ENCODE measurements at places on chromosomes 1 and 21.

- DNase-seq: no peak
Observed at GRCh38 chr21:42102991-42103390, 31.9 kb downstream of the UMODL1 start.

GRCh38 chr1:184462155-184462554 is 75.3 kb downstream of the C1orf21 start:
- DNase-seq: no peak

GRCh38 chr1:102852613-102853012 is 255.7 kb downstream of the COL11A1 start:
- no peak for DNase-seq

DNA sequence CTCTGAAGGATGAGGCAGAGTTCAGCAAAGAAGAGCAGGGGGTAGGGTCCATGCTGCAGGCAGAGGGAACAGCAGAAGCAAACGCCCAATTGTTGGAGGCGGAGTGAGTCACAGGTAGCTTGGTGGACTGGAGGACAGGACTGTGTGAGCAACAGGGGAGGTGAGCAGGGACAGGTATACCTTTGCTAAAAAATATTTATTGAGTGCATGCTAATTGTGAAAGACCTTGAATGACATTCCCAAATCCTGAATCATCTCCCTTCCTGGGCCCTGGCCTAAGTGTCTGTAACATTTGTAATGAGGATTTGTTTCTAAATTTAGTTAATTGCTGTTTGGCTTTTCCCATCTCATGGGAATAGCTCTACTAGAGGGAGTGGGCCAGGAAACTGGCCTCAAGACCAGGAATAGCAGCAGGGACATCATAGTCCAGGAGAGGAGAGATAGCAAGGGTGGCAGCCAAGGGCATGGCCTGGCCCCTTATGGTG is 123.7 kb downstream of the FOXD2 start:
- DNase-seq: no peak

- no peak for DNase-seq
Observed at GRCh38 chr1:10908266-10908665, 104.2 kb upstream of the TARDBP start.

- no peak for DNase-seq
Observed at GRCh38 chr1:232127190-232127589, 500.6 kb downstream of the DISC1 start.

- DNase-seq: no peak
Observed at GRCh38 chr1:178634445-178634844, 90.6 kb upstream of the RALGPS2 start.

- DNase-seq: no peak
Observed at GRCh38 chr1:233294913-233295236, 650 bp downstream of the PCNX2 start.

DNA sequence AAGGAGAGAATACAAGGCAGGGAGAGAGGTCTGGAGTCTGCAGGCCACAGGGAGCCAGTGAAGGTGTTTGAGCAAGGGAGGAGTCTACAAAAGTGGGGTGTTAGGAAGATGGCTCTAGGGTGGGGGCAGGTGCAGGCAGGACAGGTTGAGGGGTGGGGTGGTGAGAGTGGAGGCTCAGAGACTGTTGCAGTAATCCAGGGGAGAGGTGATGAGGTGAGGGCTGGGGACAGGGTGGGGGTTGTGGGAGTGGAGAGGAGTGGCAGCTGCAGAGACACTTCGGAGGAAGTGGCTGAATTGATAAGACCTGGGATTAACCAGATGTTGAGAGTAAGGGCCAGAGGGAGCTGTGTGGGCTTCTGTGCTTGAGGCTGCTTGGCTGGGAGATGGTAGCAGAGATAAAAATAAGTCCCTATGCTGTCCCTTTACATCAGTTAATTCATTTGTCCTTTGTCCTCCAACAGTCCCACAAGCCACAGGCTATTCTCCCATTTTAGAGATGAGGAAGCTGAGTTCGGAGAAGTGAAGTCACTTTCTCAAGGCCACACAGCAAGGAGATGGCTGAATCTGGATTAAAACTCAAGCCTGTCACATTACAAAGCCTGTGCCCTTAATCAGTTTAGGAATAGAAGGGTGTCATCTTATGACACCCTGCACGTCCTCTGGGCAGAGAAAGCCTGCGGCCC is 54.8 kb upstream of the SYNC start:
- DNase-seq: no peak

DNA sequence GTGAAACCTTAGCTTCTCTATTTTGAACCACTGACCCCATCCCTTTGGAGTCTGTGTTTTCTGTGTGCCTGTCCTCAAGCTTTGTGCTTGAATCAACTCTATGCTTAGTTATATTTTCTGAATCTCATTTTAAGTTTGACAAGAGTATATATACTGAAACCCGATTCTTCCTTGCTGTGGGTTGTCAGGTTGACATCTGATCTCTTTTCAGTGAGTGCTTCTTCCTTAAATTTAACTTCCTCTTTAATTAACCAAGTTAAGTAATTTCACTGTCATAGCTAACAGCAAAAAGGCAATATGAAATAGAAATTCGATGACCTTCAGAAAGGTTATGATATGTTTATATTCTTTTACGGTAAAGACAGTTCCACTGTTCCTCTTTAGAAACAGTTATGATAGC is 69.4 kb downstream of the C1orf21 start:
- no peak for DNase-seq

- peak; percentile 65 for DNase-seq
Observed at GRCh38 chr21:32198384-32198783, 80.5 kb downstream of the MIS18A start.

GRCh38 chr1:165434281-165434680 is 10.6 kb downstream of the RXRG start:
- DNase-seq: peak; percentile 20

DNA sequence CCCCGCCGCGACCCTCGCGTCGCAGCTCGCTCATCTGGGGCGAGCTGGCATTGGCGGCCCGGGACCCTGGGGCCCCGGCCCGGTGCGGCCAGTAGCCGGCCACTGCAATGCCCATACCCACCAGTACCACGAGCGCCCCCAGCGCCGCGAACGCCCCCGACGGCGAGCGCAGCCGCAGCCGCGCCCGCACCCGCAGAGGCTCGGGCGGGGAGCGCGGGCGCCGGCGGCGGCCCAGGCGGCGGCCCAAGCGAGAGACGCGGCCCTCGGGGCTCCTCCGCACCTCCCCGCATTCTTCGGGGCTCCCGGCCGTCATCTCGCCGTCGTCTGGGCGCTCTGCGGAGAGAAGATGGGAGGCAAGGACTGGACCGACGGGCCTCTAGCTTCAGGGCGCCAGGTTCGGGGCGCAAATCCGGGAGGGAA is 2.2 kb downstream of the TMEM200B start:
- no peak for DNase-seq

- no peak for DNase-seq
Observed at GRCh38 chr1:52345252-52345651, 20.8 kb downstream of the CC2D1B start.

DNA sequence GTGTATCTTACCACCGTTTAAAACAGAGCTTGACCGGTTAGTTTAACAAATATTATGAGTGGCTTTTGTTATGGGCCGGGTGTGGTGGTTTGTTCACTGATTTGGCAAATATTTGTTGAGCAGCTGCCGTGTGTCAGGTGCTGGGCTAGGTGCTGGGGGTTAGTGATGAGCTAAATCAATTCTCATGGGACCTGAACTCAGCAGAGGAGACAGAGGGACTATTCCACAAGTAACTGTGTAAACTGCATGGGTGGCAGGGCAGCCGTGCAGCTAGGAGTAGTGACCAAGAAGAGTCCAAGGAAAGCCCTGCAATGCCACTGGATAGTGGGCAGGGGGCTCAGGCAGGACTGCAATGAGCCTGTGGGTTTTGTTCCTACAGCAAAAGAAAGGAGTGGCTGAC is 11.2 kb upstream of the C2CD2 start:
- DNase-seq: peak; percentile 65

- no peak for DNase-seq
Observed at GRCh38 chr21:16302851-16303282, 573.1 kb downstream of the USP25 start.

GRCh38 chr1:91929250-91929649 is 20.0 kb upstream of the BRDT start:
- DNase-seq: no peak

- DNase-seq: no peak
Observed at GRCh38 chr1:72649991-72650390, 367.7 kb upstream of the NEGR1 start.

DNA sequence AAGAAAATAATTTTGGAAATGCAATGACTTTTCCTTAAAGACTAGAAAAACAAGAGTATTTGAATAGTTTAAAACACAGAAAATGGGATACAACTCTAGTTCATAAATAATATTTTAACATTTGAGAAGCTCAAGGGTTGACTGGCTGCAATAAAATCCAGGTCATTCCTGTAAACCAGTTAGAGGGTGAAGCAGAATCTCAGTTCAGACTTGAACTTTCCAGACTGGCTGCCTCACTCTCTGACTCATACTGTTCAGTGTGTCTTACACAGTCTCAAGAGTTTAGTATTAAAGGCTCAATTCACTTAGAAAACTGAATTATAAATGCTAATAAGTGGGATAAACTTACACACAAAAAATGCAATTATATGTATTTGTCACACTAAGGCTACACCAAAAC is 89.9 kb downstream of the RAVER2 start:
- DNase-seq: no peak

DNA sequence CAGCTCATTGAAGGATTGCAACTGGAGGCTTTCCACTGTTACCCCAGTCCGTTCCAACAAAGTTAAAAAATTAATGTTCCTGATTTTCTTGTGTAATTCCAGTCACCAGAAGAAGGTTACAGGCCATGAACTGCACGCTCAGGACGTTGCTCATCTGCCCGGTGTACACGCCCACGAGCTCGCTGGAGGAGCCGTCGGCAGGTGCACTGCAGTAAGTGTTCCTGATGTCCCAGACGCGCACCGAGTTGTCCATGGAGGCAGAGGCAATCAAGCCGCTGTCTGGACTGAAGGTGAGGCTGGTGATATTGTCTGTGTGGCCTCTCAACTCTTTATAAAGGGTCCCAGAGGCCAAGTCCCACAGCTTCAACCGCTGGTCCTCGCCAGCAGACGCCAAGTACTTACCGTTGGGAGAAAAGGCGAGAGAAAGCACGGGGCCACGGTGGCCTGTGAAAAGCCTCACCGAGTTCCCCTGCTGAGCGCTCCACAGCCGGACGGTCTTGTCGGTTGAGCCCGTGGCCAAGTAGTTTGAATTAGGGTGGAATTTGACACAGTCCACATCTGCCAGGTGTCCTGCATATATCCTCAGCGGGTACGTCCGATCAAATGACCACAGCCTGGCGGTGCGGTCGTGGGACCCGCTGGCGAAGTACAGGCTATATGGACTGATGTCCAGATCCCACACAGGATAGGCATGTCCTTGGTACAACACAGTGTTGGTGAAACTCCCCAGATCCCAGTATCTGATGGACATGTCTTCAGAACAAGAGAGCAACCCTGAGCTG is 31.5 kb downstream of the TAF5L start:
- DNase-seq: no peak

GRCh38 chr1:11320153-11320936 is 47.3 kb downstream of the UBIAD1 start:
- DNase-seq: no peak

GRCh38 chr1:64934115-64934877 is 32.1 kb downstream of the JAK1 start:
- DNase-seq: peak; percentile 89

GRCh38 chr1:56811331-56811730 is 7.9 kb downstream of the FYB2 start:
- DNase-seq: no peak

DNA sequence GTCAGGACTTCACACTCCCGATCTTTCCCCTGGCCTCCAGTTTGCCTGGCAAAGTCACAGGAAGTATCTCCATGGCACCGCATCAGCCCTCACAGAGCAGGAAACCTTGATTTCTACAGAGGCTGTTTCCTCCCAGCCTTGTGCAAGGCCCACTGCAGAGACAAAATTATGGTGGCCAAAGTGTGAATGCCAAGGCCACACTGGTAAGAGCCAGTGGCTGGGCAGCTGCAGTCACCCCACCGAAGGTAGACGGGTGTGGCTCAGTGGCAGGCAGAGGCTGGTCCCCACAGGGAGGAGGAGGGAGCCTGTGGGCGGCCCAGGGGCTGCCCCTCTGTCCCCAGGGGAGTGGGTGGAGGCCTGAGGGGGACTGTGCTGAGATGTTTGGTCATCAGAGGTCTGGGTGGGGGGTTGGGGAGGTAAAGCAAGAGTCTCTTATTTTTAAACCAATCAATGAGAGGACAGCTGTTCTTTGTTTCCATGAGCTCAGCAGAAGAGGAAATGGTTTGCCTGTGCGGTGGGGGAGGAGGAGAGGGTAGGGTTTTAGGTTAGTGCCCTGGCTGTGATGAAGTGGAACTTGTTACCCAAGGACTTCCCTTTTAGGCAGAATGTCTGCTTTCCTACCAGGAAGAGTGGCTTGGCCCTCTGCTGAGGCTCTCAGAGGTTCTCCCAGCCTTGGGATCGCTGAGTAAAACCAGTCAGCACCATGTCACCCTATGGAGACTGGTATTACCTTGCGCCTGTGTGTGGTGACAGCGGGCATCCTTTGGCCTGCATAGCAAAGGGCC is 18.0 kb upstream of the BTG2 start:
- no peak for DNase-seq

DNA sequence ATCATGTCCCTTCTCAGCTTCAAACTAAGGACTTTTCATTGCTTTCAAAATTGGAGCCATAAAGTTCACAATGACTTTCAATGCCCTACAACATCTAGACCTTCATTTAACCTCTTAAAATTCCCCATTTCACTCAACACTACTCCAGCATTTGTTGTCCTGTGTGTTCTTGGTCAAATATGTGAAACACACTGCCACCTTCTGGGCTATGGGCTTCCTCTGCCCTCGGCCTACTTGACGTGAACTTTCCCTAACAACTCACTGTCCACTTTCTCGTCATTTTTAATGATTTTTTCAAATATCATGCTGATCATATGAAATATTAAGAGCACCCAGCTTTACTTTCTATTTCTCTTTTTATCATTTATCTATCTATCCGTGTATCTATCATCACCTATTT is 2018.4 kb downstream of the NCAM2 start:
- no peak for DNase-seq

- no peak for DNase-seq
Observed at GRCh38 chr1:59499943-59500569, 203.2 kb downstream of the FGGY start.

- DNase-seq: no peak
Observed at GRCh38 chr1:231211005-231211857, 29.8 kb upstream of the GNPAT start.

- no peak for DNase-seq
Observed at GRCh38 chr1:156083800-156084790, 1.8 kb upstream of the MEX3A start.

DNA sequence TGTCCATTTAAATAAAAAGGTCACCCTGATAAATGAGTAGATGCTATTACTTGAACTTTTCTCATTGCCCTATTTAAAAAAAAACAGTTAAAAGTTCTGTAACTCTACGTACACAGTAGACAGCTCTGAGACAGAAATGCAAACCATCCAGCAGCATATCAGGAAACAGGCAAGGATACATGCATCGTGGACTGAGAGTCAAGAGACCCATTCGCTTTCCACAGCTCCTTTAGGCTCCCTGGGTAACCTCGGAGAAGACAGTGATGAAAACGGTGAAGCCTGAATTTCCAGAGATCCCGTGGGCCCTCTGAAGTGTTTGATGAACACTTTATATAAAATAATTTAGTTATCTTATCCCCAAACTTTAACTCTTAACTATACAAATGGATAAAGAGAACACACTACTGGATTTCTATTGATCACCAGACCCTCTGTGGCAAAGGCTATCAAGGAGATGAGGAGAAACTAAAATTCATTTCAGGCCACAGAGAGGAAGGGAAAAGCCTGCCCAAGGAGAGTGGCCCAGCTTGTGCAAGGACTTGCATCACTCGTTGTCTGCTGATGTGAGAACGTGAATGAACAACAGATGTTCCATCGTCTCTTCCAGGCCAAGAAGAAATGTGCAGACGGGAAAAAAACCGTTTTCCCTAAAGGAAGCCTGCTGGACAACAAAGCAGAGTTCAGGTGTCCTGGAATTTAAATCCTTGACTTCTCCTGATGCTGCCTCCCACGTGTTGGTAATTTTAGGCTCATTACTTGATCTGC is 131.0 kb downstream of the TGFBR3 start:
- DNase-seq: no peak

Data from vagina (tissue), 2 donors.